ENCODE measurements at places on chromosomes 5 and 9.
A peak's percentile ranks its signal among the peaks of the same experiment; 100 is the strongest.

DNA sequence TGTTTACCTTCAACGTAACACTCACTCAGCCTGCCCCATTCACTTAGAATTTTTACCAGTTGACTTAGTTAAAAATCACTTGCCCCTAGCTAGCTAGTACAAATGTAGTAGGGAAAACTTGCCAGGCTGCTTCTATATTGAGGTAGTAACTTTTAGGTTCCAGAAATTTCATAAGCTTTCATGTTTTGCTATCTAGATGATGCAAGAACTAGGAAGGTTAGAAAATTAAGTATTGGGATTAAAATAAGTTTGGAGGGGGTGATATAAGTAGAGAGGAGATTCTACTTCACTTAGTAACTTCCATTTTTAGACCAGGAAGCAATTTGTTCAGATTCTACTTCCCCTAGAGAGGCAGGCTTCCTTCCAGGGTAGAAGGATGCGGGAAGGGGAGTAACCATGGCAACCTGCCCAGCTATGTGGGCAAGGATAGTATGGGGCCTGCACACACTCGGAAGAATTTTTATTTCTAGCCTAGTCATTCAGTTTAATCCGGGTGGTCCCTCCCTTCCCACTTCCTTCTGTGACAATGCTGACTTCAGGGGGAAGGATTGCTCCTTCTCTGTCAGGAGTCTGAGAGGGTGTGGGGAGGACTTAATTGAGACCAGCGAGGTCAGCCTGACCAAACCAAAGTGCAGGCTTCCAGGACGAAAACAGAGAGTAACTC, 4.2 kb downstream of the DAB2 start:
- no peak for DNase-seq

DNA sequence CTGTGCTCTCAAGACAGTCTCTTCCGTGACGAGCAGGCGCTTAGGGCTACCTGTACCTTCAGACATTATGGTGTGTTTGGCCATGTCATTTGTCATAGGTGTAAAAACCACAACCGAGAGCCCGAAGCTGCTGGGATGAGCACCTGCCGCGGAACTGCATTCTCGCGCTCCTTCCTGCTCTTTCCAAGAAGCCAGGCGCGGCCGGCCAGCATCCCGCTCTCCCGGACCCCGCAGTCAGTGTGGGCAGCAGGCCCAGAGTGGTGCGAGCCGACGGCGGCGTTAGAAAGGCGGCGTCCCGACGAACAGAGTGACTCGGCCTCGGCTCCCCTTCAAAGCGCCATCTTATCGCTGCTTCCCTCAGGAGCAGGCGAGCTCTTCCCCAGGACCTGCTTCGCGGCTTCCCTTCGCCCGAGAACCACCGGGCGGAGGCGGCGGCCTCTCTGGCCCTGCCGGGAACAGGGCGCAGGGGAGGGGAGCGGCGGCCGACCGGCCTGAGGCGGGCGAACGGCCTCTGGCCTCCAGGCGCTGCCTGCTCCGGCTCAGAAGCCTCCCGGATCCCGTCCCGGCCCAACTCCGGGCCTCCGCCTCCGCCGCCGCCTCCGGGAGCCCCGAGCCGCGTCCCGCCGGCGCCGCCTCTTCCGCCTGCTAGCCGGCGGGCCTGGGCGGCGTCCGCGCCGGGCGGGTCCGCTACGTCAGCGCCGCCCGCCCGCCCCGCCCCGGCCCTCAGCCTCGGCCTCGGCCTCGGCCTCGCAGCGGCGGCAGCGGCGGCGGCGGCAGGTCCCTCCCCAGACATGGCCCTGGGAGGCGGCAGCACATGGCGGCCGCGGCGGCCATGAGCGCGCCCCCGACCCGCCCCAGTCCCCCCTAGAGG, at the start of gene FAM120A:
FAM120A (plus strand) TSS at position 741 of the 871 bp plus-strand sequence. CDS start 231 bp downstream, outside the sequence.
- peak; percentile 74 for DNase-seq

DNA sequence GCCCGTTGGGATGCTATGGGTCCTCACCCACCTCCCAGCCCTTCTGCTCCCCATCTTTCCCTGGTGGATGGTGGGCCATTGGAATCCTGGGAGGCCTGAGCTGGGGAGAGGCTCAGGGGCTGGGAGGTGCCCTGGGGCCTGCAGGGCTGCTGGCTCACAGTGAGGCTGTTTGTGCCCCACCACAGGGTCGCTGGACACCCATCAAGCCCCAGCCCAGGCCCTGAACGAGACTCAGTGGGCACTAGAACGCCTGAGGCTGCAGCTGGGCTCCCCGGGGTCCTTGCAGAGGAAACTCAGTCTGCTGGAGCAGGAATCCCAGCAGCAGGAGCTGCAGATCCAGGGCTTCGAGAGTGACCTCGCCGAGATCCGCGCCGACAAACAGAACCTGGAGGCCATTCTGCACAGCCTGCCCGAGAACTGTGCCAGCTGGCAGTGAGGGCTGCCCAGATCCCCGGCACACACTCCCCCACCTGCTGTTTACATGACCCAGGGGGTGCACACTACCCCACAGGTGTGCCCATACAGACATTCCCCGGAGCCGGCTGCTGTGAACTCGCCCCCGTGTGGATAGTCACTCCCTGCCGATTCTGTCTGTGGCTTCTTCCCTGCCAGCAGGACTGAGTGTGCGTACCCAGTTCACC, 4.9 kb upstream of the AIF1L start:
- DNase-seq: no peak

GRCh38 chr9:121069396-121069795, 5.4 kb upstream of the CNTRL start:
- DNase-seq: no peak

GRCh38 chr5:51383131-51384121, at the start of gene ISL1:
ISL1 (plus strand) TSS chr5:51383448; CDS start chr5:51383672, 224 bp downstream.
- DNase-seq: no peak

GRCh38 chr5:18000744-18001143, 366.5 kb downstream of the TAF11L14 start:
- DNase-seq: no peak

DNA sequence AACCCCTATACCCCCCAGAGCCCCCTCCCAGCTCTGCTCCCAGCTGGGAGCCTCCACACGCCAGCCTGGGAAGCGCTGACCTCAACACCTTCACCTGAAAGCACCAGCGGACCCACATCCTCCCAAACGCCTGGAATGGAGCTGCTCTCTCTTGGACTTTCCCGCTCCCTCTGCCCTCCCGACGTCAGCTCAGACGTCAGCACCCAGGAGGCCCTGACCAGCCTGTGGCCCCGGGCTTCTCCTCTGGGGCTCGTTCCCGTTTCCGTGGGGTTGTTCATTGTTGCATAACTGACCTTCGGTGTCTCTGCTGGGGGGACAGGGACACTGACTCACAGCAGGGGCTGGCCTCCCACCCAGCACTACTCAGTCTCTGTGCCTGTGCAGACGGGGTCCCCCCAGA, 35.0 kb upstream of the SLC6A3 start:
- no peak for DNase-seq

- no peak for DNase-seq
These were observed 75.7 kb downstream of the TMC1 start for GRCh38 chr9:72597181-72597517.

DNA sequence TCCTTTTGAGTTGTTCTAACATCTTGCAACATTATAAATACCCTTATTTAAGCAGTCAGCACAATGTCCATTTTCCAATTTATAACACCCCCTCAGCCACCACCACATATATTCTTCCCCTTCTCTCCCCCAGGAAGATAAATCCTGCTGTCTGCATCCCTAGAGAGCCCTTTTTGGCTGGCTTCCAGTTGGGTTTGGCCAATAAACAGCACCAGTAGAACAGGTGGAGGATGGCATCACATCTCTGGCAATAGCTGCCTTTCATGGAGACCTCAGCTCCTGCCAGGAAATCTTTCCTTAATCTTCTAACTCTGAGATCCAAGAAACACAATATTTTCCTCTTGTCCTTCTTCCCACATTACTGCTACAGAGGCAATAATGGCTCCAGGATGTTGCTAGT, 53.7 kb downstream of the TRIM36 start:
- DNase-seq: no peak

DNA sequence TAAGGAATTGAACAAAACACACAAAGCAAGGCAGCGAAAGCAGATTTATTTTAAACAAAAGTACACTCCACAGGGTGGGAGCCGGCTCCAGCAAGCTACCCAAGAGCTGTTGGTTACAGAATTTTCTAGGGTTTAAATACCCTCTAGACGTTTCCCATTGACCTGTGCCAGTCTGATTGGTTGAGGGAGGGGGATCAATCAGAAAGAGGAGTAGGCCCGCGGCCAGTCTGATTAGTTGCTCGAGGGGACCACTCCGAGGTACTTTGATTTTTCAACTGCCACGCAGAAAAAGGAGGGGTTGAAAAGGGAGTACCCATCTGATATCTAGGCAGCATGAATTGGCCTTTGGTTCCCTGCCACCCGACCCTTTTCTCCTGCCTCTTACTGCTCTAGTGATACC, 998 bp downstream of the SRP19 start:
- DNase-seq: no peak

GRCh38 chr5:103894882-103895281, 332.3 kb upstream of the NUDT12 start:
- no peak for DNase-seq

DNA sequence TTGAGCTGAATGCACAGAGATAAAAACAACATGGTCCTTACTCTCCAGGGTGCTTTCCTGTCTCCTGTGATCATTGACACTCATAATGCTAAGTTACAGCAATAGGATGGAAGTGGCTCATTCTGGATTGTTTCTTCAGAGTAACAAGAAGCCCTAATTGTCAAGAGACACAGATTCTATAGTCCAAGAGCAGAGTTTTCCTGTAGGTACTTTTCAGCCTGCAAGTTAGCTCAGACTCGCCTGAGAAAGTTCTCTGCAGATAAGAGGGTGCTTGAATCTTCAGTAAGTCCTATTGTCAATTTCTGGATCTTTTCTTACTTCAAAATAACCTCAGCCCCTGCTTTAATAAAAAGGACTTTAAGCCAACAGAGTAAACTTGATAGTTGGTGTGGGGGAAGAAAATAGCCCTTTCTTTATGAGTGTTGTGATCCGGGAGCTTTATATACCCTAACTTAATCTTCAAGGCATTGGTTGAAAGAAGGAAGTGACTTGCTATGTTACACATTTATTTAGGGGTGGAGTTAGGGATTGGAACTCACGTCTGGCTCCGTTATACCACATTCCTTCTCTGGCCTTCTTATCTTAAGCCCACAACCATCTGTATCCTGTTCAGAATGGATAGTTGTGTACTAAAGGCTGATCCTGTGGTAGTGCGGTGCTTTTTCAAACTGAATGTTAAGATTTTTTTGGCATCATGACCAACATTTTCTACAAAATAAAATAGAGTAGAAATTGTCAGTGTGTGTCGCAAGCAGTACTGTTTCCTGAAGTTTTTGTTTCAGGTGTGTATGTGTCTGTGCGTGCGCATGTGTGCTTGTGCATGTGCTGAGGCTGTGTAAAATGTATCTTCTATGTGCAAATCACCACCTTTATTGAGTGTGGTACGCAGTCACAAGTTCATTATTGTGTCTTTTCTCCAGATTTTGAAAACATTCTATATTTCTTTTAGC, 173.9 kb downstream of the WDR70 start:
- DNase-seq: no peak

GRCh38 chr5:134227259-134227658, 1.4 kb upstream of the PPP2CA start:
- DNase-seq: no peak

DNA sequence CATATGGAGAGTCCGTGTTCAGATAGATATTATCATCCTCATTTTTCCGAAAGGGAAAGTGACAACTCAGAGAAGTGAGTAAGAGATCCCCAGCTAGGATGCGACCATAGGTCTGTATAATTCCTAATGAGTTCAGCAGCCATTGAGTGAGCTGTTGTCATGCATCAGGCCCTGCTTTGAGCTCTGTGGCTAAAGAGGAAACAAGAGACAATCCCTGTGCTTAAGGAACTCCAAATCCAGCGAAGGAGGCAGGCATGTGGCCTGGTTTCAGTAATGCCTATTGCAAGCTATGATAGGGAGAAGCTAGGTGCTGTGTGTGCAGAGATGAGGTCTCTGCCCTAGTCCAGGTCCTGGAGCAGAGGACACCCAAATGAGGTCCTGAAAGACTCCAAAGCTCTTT, 192.8 kb downstream of the ACTL7B start:
- DNase-seq: no peak

DNA sequence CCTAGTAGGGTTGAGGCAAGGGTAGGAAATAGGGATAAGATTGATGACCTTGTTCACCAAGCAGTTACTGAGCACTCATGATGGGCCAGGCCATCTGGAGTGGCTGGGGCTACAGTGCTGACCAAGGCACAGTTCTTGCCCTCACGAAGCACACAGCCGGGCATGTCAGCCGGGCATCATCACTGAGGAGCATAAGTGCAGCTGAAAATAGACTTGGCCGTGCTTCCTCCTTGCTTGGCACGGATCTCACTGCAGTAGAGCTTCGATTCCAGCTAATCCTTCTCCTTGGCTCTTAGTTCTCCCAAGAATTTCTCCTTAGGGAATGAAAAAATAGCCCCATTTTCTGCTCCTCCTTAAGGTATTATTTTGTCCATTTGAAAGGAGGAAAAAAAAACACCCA, 116.6 kb downstream of the NMUR2 start:
- DNase-seq: no peak

- DNase-seq: no peak
These were observed 13.5 kb downstream of the SLC25A48 start for GRCh38 chr5:135847976-135848375.

GRCh38 chr9:137836151-137836830, 41.3 kb upstream of the CACNA1B start:
- DNase-seq: no peak

DNA sequence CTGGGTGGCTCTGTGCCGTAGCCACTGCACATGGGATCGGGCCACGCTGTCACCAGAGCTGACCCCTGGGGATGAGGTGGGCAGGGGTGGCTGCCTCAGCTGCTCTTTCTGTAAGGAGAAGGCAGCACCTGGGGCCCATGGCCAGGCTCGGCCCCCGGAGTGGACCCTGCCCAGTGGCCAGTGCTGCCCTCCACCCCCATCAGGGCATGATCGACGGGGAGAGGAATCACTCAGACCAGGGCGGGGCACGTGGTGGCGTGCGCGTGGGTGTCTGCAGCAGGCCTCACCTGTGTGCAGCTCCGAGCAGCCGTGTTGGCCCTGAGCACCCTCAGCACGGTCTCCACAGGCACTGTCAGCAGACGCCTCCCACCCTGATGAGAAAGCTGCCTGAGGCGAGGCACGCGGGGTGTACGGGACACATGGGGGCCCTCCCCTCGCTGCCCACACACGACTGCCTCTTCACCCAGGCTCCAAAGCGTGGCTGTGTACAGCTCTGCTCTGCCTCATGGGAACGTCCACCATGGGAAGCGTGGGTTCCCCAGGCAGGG, 8.6 kb upstream of the CARD9 start:
- DNase-seq: no peak

DNA sequence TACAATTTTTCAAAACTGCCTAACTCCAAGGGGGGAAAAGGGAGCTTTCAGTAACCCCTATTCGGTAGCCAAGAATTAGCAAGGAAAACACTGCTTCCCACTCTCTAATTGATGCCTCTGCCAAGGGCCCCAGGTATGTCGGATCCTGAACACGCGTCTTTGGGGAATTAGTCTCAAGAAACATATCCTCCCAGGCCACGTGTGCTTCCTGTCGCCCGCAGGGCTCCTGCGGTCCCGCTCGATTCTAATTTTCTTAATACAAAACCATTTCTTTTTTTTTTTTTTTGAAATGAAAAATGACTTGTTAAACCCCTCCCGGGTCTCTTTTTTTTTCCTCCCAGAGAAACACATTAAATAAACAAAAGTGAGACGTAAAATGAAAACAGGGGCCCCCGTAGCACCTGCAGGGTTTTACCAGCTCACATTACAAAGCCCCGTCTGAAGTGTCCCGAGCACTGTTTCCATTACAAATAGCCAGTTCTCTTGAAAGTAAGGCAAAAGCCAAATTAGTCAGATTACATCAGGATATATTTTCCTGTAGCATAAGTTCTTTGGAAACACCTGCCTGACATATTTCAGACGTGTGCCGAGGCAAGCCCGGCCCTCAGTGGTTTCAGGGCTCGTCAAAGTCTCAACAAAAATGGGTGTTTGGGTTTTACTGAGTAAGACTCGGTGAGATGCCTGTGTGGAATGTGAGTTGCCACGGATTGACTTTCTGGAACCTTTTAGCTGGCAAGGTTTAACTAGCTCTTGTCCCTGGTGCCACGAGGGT, 21.5 kb downstream of the SMIM23 start:
- DNase-seq: no peak
